ENCODE measurements at places on chromosomes 5 and 9.
A peak's percentile ranks its signal among the peaks of the same experiment; 100 is the strongest.

DNA sequence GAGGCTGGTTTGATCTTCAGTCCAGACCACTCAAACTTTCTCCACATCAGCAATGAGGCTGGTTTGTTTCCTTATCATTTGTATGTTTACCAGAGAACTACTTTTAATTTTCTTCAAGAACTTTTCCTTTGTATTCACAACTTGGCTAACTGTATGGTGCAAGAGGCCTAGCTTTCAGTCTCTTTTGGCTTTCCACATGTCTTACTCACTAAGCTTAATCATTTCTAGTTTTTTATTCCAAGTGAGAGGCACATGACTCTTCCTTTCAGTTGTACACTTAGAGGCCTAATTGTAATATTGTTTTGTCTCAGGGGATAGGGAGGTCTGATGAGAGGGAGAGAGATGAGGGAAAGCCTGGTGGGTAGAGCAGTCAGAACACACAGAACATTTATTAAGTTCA, 554.0 kb upstream of the ARRDC3 start:
- peak; percentile 66 for DNase-seq

DNA sequence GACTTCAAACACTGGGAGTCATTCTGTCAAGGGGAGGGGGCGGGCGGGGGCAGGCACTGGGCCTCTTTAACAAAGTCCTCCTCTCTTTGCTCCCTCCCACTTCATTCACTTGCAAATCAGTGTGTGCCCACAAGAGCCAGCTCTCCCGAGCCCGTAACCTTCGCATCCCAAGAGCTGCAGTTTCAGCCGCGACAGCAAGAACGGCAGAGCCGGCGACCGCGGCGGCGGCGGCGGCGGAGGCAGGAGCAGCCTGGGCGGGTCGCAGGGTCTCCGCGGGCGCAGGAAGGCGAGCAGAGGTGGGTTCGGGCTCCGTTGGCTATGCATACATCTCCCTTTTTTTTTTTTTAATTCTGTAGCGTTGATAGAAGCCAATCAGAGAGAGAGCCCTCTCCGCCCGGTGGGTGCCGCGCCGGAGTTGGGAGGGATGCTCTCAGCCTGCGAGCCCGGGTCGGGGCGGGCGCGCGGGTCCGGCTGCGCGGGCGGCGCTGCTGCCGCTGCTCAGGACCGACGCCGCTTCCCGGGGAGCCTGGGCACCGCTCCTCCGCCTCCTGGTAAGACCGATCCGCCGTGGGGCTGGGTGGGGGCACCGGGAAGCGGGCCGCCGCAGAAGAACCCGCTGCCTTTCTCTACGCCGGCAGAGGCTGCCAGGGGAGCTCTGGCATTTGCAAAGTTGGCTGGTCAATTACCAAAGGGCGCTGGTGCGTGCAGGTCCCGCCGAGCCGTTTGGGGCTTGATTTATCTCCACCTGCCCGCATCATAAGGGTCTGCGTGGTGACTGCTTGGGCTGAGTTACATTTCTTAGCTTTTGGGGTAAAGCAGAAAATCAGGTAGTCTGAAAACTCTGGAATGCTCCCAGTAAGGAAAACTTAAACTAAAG, at the start of gene CDH6:
CDH6 (plus strand) TSS at position 96 of the 877 bp plus-strand sequence. CDS start 73,788 bp downstream, outside the sequence.
- DNase-seq: no peak

DNA sequence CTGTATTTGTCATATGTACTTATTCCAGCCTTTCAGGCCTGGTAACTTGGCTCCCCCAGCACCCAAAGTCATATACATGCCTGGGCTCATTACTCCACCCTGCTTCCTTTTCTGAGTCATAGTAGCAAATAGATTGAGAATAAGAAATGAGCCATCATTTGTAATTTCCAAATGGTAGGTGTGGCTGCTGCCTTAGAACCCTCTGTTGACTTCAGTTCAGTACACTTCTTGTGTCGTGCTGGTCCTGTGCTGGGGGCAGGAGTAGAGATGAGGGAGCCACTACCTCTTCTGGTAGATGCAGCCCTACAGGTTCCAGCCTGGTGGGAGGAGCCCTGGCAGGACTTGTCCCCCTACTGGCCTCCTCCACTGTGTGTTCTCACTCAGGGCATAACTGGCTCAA, 11.1 kb downstream of the GM2A start:
- peak; percentile 20 for DNase-seq

DNA sequence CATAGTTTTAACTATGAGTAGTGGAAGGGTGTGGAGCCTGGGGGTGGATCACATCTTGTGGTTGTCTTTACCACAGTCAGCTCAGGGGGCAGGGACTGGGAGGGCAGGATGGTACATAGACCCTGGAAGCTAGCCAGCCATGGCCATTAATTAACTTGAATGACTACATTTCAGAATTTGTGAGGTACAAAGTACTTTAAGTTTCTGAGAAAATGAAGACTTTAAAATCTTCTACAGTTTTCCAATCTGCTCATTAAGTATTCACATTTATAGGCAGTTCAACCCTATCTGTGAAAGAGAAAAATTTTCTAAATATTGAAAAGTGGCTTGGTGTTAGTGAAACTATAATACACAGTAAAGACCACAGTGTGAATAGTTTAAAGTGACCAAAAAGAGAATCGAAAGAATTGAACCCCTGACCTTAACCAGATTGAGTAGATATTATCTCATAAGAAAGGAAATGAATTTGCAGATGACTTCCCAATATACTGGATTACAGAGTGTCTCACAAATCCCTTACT, 234.2 kb upstream of the MEF2C start:
- DNase-seq: no peak

GRCh38 chr5:54873691-54874090, 111.7 kb downstream of the ESM1 start:
- peak; percentile 49 for DNase-seq

- peak; percentile 75 for DNase-seq
Observed at GRCh38 chr9:16626577-16627130, 243.8 kb downstream of the BNC2 start.
